ENCODE measurements at places on chromosomes 12 and 14. TPM values are rescaled to one million over a fixed set of nuclear protein-coding genes. Genes with fewer than 3 reads are reported as not detected.
A peak's percentile ranks its signal among the peaks of the same experiment; 100 is the strongest.

- DNase-seq: no peak
Measured at GRCh38 chr12:109912855-109913321, 12.8 kb downstream of the TCHP start.

- no peak for DNase-seq
Measured at GRCh38 chr12:22657538-22657937, 32.6 kb downstream of the ETNK1 start.

The CCDC177 gene
- total RNA-seq: not detected

GRCh38 chr14:80695869-80696268, 245.7 kb downstream of the CEP128 start:
- DNase-seq: no peak

The GDF3 gene
- total RNA-seq: not detected

- no peak for DNase-seq
Measured at GRCh38 chr12:50567926-50568325, 63.1 kb downstream of the DIP2B start.

The JKAMP gene
- total RNA-seq: 29.5 TPM

The ACOT2 gene
- 23.7 TPM for total RNA-seq

The NANOG gene
- total RNA-seq: 2.5 TPM

The DBX2 gene
- total RNA-seq: 0.73 TPM

The CAPZA3 gene
- not detected for total RNA-seq

DNA sequence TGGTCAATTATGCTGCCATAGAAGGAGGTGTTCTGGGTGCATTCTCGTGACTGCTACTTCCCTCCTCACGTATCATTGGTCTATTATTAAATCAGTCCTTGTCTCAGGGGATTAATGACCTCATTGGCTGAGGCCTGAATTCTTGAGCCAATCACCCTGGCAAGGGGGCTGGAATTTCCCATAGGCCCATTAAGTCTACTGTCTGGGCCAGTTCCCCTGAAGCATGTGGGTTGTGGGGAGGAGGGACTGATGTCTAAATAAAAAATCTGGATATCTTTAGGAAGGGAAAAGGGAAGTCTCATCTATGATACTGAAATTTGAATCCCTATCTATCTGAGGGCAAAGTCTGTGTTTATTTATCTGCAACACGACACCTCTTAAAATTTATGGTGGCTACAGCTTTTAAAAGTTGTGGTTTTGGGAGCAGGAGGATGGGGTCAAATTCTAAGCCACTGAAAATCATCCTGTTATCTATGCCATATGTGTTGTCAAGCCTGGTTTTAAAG, 71.9 kb downstream of the DYRK2 start:
- peak; percentile 45 for DNase-seq

GRCh38 chr12:120115066-120115465, 1.5 kb downstream of the RAB35 start:
- DNase-seq: no peak

DNA sequence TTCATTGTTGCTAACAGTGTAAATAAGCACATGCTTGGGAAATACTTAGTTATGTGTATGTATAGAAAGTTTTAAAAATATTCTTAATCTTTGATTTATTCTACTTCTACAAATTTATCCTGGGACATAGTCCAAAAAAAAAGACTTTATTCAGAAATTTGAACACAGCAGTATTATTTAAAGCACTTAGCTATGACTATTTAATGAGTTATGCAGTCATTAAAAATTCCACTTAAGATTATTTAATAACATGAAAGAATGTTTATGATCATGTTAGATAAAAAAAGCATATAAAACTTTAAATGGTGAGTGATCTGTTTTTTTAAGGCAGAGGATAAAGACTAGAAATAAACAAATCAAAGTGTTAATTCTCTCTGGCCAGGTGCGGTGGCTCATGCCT, 78.3 kb downstream of the BAZ1A start:
- DNase-seq: no peak

The KITLG gene
- total RNA-seq: 17.2 TPM

DNA sequence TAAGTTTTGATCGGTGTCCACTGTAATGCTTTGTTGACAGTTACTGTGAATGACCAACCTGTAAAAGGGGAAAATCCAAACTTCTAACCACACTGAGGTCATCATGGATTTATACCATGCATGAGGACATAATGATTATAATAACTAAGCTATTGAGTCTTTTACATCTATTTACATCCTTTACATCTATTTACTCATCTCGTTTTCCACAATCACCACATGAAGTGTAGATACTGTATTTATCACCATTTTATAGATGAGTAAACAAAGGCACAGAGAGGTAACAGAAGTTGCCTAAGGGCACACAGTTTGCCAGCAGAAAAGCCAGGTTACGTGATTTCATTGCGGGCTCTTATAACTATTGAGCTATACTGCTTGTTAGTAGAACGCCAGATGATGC, 27.9 kb upstream of the EID3 start:
- no peak for DNase-seq

- DNase-seq: no peak
Measured at GRCh38 chr14:83140756-83141155, 1607.1 kb upstream of the SEL1L start.

GRCh38 chr12:60269611-60270269, 673.9 kb downstream of the SLC16A7 start:
- DNase-seq: no peak

DNA sequence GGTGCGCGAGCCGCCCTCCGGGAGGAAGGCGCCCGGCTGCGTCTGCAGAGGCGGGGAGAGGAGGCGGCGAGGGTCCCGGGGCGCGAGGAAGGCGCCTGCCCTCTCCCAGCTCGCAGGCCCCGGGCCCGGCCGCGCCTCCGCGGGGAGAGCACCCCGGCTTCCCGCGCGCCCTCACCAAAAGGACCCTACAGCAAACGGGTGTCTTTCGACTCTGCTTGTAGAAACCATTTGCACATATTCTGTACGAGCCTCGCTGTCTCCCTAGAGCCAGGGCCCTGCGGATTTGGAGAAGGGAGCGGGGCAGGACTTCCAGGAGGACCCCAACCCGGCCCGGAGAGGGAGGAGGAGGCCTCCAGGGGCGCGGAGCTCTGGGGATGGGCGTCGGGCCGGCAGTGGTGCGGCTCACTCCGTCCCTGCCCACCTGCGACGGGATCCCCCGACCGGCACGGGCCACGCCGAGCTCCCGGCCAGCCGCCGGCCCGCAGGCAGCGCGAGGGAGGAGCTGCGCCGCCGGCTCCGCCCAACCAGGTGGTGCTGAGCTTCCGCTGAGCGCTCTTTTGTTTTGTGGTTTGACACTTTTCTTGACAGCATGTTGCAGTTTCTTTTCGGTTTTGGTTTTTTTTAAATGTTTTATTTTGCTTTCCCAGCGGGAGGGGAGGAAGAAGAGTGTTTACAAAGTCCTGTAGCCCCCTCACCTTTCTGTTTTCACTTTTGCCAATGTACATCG, 103.3 kb upstream of the FKBP4 start:
- no peak for DNase-seq

GRCh38 chr12:118617611-118618450, 241.5 kb downstream of the SUDS3 start:
- DNase-seq: no peak

DNA sequence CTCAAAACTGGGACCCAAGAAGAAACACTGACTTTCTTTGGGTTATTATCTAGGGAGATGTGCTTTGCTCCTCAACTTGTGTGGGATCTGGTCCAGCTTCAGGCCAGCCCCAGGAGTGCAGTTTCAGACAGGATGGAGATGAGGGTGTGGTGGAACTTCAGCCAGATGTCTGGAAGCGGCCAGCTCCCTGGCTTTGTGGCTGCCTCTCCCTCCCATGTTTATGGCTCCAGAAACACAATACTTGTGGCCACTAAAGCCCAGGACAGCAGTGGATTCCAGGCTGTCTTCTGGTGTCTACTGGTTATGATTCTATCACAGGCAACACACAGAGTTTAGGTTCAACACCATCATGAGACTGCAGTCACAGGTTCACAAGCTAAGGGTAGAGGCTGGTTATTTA, 44.2 kb upstream of the EMP1 start:
- no peak for DNase-seq

The KRT6C gene
- 0.39 TPM for total RNA-seq

DNA sequence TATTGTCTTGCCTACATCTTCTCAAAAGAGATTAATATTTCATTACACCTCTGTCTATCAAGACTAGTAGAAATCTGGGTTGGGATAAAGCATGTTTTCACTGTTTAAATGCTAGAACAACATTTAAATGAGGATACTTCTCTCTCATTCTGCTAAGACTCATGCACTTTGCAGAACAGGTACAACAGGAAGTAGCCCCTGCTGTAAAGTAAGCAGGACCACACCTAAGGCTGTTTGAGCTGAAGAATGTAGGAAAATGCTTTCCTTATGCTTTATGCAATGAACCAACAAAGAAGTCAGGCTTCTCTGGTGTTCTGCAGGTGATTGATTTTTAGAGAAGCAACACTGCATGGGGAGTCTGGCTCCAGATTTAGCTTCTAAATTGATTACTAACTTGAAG, 89.4 kb downstream of the PAX9 start:
- DNase-seq: no peak

DNA sequence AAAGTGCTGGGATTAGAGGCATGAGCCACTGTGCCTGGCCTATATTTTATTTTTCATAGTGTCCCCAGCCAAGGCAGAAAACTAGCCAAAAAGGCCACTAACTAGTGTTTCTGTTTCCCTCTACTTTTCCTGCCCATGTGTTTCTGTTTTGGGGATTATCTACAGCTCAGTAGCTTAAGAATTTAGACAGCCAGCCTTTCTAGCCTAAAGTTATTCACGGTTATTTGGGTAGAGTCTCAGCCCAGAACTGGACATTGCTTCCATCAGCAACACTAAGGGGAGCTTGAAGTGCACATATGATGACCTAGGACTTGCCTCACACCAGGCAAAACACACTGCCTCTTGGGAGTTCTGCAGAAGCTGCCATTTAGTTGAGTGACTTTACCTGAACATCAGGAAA, 17.9 kb downstream of the PROX2 start:
- DNase-seq: no peak

DNA sequence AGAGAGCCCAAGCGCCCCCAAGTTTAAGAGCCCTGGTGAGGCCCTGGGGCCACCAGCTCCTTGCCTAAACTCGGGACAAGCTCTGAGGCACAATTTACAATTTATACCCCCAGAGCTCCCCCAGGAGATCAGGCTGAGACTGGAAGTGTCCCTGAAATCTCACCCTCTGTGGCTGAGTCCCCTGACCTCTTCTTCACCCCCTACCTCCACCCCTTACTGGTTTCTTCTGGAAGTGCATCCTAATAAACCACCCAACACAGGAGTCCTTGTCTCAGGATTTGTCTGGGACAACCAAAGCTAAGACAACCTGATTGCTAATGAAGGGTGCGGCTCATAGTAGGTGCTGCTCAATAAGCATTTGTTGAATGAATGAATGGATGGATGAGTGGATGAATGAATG, 206.4 kb downstream of the BCL11B start:
- no peak for DNase-seq

GRCh38 chr12:131422744-131423143, 288.1 kb upstream of the SFSWAP start:
- no peak for DNase-seq

DNA sequence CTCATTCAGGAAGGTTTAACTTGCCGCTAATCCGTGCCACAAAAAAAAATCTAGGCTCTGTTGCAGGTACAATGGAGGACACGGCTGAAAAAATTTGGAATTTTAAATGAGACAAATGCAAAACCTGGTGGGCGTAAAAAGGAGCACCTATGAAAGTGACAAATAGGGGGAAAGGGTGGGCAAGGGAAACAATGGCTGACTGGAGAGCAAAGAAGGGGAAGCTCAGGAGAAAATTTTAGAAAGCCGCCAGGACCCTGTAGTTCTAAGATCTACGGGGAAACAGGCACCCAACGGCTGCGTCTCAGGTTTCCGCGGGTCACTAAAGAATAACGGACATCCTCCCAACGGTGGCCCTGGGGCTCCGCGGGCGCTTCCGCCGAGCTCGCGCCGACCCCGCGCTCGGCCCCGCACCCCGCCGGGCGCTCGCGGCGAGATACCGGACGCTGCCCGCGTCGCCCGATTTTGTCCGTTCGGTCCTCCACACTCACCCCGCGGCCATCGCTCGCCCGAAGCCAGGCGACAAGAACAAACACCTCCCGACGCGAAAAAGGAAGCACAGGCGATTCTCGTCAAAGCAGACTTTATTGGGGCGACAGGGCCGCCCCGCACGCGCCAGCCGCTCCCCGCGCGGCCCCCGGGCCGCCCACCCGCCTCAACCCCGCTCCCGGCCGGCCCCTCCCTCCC, 1.1 kb upstream of the YY1 start:
- DNase-seq: peak; percentile 65

The PROX2 gene
- total RNA-seq: 0.13 TPM

- DNase-seq: no peak
Measured at GRCh38 chr12:51823875-51824565, 24.5 kb downstream of the FIGNL2 start.

The OR6C76 gene
- not detected for total RNA-seq

DNA sequence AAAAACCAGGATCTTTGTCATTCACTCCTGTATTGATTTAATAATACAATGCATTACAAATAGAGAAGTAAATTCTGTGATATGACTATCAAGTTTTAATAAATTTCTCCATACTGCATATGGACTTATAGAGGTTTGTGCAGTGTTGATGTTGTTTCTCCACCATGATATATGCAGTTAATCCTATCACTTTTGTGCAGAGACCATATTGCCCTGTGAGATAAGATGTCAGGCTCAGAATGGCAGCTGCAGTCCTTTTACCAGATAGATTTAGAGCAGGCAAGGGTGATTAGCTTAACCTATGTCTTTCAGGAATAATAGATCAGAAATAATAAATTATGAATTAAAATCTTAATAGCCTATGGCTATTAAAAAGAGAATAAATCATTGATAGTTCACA, 38.6 kb upstream of the KCNJ8 start:
- no peak for DNase-seq

GRCh38 chr12:95393191-95393790, 80.7 kb upstream of the METAP2 start:
- DNase-seq: no peak

DNA sequence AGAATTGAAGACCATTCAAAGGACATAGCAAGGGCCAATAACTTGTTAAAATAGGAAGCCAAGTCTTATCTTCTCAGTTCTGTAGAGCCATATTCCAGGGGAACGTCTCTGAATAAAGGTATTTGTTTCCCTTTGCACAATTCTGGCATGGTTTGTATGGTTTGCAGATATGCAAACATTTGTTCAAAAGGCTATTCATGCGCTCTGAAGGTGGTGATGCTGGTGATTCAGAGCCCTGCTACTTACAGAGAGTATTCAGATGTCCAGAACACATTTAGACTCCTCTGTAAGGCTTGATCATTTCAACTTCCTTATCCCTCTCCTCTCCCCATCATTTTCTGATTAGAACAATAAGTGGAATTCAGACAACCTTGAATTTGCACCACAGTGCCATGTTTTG, 35.9 kb downstream of the SLC4A8 start:
- DNase-seq: no peak

- no peak for DNase-seq
Measured at GRCh38 chr12:82688035-82688501, 1.4 kb downstream of the TMTC2 start.

DNA sequence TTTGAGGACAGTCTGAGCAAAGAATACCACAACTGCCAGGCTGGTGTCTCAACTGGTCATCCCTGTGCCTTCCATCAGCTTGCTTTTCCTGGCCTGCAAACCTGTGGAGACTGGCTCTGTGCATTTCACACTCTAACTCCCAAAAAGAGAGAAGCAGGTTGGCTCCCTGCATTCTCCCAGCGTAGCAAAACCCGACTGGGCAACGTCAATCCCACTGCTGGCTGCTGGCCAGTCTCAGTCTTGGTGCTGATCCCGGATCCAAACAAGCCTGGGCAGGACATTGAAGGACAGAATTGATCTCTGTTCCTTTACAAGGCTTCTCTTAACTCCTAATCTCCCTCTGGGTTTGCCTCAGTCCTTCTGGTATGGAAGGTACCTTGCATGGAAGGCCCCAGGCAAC, 65.4 kb downstream of the FZD10 start:
- DNase-seq: no peak

GRCh38 chr12:18400186-18400585, 138.9 kb downstream of the PIK3C2G start:
- no peak for DNase-seq
